ENCODE measurements at places on chromosomes 1 and 21.

DNA sequence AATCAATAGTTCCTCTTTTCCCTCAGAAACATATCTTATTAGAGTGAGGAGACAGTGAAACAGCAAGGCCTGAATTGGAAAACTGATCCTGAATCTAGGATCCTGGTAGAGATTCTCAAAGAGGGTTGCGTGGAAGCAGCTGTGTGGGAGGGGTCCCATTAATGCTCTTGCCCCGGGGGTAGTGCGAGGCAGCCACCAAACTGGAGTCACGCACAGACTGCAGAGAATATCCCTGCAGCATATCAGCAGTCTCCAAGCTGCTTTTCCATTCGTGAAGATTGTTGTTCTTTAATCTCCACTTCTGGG is 150.1 kb downstream of the DISC1 start:
- DNase-seq: no peak

GRCh38 chr1:103145449-103145848 is 37.1 kb upstream of the COL11A1 start:
- DNase-seq: no peak

GRCh38 chr1:59814901-59815825 is at the start of gene HOOK1:
HOOK1 (plus strand) TSS chr1:59814949; CDS start chr1:59815118, 169 bp downstream.
- no peak for DNase-seq

GRCh38 chr1:34358636-34359035 is 181.9 kb downstream of the C1orf94 start:
- DNase-seq: no peak

DNA sequence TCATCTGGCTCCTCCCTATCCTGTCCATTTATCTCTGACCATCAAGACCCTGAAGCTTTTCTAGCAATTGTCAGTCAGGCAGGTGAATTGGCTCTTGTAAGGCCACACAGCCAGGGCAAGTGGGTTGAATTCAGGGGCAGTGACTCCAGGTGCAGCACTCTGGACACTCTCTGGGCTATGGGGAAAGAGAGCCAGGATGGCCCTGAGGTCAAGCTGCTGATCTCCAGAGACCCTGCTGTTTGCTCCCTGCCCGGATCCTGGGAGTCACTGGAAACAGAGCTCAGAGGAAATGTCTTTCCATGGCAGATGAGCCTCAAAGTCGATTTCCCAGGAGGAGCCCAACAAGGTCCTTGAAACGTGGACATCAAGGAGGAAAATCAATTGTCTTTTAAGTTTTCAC is 184.4 kb downstream of the C1orf94 start:
- DNase-seq: no peak

- DNase-seq: no peak
Observed at GRCh38 chr1:106268070-106268469, 788.4 kb upstream of the PRMT6 start.

GRCh38 chr1:228358764-228359612 is 47.6 kb downstream of the TRIM11 start:
- DNase-seq: no peak

DNA sequence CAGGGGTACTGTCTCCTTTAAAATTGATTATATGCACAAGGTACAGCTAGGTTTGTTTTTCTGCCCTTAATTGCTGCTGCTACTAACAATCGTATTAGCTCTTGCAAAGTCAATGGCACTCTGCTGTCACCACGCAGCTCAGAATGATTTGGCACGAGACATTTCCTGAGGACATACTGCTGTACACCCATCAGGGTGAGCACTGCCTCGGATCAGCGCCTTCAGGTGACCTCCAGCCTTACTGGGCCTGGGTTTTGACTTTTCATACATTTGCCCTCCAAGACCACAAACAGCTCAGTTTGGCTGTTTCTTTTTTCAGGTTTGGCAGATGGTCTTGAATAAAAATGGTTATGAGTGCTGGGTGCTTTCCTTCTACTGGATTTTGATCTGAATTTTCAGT is 110.9 kb downstream of the NTPCR start:
- no peak for DNase-seq

DNA sequence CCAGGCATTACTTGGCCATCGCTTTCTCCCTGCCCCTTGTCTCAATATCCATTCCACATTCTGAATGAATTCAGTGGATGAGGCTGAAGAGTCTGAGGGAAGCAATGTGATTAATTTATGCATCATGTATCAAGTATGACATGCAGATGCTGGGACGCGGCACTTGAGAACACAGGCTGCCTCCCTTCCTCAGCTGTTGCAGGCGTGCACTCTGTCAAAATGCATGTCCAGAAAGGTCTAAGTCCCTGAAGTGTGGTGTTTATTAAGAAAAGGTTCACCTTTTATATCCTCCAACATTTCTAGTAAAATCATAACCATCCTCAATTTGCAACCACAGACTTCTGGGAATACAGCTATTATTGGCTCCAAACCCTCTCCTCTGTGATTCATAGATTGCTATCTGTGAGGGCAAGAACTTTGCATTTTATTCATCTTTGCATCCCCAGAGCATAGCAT is 22.6 kb upstream of the RAB3GAP2 start:
- DNase-seq: no peak

DNA sequence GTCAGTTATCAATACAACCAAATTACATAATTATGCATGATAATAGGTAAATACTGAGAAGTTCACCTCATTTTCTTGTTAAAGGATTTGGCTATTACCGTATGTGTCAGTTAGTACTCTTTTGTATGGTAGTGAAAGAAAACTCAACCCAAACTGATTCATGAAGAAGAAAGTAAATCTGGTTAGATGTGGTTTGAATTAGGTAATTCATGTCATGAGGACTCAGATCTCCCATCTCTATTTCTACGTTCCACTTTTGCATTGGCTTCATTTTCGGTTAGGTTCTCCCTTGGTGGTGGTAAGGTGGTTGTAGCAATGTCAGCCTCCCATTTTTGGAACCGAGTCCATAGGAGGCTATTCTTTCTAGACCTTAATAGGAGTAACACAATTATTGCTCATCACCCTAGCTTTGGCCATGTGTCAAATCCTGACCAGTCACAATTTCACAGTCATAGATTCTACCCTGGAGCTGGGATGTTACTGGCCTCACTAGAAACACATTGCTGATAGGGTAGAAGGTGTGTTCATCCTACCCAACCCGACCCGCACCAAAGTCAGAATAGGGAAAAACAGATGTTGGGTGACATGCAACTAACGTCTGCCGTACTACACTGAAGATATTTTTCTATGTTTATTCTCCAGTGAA is 97.6 kb downstream of the OSBPL9 start:
- no peak for DNase-seq

- DNase-seq: no peak
Observed at GRCh38 chr1:53663529-53664300, 75.2 kb downstream of the GLIS1 start.

DNA sequence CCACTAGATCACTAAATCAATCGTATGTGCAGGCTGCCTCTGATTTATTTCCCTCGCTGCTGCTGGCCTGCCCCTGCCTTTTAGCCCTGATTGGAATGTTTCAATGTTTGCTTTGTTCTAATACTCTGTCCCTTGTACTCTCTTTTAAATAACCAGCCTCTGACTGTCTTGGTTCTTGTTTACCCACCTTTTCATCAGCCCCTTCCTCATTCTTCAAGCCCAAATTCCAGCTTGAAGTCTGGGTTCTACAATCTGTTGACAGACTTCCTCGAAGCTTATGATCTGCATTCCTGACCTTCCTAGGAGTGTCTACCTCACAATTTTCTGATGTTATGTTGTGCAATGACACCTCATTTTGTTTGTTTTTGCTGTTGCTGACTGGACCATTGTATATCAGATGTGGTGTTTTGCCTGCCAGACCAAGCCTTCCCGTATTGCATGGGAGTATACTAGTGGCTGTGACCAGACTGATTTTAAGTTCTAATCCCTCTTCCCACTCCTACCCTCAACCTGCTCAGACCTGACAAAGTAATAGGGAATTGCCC is 46.6 kb upstream of the APOBEC4 start:
- no peak for DNase-seq

DNA sequence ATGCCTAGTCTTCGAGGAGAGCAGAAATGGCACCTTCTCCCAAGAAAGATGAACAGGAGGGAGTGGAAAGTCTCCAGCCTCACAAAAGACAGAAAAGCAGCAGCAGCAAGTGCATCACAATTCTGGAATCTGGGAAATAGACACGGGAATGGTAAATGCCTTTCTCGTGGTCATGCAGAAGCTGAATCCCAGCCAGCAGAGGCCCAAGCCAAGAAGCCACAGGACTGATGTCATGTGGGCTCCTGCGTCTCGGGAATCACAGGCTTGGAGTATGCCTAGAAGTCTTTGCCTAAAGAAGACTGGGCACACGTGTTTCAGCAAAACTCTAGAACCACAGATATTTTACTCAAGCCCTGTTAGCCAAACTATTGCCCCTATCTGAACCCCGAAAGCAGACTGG is 260.3 kb upstream of the PLD5 start:
- DNase-seq: no peak

DNA sequence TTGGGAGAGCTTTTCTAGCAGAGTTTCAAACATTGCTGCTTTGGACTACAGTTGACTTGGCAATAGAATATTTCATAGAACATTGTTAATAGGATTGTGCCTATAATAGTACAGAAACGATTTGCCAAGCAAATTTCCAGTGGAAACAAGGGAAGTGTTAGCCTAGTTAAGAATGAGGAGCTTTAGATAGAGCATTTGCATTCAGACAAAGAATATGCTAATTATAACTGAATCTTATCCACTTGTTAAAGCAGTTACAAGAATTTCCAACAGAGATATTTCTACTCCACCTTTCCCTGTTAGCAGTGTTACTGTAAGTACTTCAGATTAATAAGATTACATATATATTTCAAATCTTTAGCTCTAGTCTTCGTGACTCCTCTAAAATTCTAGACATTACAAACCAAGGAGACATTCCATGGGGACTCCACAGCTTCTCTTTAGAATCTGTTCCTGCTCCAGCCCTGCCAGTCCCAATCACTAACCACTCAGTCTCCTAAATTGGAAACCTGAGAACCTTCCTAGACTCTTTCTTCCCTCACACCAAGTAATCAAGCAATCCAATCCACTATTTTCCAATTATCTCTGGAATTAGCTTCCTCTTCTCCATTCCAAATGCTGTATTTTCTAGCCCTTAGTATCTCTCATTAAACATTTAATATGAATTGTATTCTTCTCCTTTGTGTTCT is 141.8 kb upstream of the PBX1 start:
- no peak for DNase-seq

All from hematopoietic multipotent progenitor cell treated with erythropoietin and hydrocortisone succinate and interleukin-3 and kit ligand, for 8 days (in vitro differentiated cells).